Activated naive CD8-positive, alpha-beta T cell treated with anti-CD3 and anti-CD28 coated beads, Interleukin-2, amount 50 U/mL, for 16 hours (primary cell): ENCODE measurements at places on chromosomes 13 and 19.

DNA sequence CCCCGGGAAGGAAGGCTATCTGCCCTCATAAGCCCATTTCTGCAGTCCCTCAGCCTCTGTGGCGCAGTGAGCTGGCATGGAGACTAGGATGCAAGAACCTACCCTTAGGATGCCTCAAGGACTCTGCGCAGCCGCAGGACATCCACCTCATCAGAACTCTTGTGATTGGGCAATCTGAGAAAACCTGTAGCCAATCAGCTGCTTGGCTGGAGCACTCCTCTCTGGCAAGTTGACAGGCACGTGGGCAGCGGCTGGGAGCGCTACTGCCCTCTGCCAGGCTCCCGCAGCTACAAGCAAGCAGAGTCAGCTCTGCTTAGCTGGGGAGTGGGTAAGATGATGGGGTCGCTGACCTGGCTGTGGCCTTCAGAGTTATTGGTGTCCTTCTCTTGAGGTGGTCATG lies 1.5 kb upstream of the ECSIT start:
- no peak for DNase-seq

GRCh38 chr19:5628461-5628860 lies 5.6 kb downstream of the SAFB start:
- no peak for DNase-seq

- no peak for DNase-seq
Measured at GRCh38 chr13:112710855-112711527, 21.2 kb downstream of the ATP11A start.

DNA sequence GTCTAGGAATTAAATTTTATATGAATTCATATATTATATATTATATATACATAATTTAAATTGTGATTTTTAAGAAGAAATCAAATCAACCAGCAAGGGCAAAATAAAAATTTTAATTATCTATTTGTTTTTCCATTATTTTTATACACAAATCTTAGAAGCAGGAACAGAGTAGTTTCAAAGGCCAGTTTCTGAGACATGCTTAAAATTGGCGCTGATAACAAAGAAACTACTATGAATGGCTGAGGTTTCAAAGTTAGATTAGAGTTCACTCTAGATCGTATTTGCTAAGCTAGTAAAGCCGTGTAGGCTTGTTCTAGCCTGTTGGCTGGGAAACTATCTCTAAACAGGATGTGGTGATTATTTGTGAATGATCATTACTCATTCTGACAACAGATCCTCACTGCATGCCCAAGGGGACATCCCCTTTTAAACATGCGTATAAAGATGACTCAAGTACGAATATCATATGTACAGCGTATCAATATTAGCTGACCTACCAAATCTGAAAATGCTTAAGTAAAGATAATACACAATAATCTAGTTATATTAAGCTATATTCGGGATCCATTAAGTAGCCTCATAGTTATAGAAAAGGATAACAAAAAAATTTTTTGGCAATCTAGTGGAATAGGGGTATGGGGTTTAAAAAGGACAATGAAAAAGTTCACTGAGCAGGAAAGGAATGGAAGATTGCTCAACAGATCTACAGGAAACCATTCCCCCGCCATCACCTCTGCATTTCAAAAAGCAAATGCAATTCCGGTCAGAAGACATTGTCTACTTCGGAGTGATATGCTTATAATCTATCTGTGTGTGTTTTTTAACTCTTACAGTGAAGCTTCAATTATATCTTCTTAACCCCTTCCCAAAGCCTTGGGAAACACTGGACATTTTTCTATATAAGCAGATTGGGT lies 150.1 kb downstream of the SHISA2 start:
- no peak for DNase-seq

- DNase-seq, result no peak
Measured at GRCh38 chr19:548886-549830, 5.3 kb downstream of the GZMM start.

DNA sequence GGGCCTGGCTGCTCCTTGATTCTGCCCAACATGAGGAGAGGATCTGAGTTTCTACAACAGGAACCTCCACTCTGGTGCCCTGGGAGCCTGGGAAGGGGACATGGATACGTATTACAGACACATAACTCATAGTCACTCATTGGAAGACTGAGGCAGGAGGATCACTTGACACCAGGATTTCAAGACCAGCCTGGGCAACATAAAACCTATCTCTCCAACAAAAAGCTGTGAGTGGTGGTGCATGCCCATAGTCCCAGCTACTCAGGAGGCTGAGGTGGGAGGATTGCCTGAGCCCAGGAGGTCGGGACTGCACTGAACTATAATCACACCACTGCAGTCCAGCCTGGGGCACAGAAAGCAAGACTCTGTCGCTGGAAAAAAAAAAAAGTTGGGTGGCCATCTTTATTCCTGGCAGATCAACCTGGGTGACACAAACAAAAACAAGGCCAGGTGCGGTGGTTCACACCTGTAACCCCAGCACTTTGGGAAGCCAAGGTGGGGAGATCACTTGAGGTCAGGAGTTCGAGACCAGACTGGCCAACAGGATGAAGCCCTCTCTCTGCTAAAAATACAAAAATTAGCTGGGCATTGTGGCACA lies 1.1 kb upstream of the KLF1 start:
- DNase-seq, result no peak
